ENCODE measurements at places on chromosomes 7 and 10.
A peak's percentile ranks its signal among the peaks of the same experiment; 100 is the strongest.

- no peak for DNase-seq
These were observed 50.2 kb upstream of the PODXL start for GRCh38 chr7:131606346-131607290.

GRCh38 chr10:86200867-86201266, 165.7 kb downstream of the GRID1 start:
- DNase-seq, result no peak

DNA sequence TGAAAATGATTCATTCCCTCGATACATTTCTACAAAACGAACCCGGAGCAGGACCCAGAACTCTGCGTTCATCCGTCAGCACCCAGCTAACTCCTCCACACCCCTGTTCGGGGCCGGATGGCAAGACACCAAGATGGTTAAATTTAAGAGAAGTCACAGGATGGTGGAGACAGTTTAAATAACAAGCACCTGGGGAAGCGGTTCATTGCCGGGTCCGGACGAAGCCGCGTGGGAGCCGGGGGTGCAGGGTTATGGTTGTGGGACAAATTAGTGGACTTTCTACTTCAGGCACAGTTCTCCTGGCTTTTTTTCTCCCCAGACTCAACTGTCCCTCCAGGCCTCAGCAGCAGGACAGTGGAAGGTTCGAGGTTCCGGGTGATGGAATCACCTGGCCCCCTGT, 45.4 kb downstream of the ASB13 start:
- DNase-seq, result no peak

GRCh38 chr10:42578019-42578418, 60.4 kb downstream of the ZNF33B start:
- DNase-seq, result no peak

DNA sequence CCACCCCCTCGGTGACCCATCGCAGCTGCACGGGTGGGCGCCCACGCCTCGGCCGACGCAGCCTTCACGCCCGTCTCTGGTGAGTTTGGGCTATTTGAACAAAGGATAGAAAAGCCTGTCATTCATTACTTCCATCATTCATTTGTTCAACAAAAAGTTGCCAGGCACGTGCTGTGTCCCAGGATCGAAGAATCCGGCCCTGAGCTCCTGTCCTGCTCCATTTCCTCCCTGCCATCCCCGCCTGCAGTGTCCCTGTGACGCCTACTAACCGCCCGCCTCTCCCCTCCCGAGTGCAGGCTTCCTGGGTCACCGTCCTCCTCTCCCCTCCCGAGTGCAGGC, 340.1 kb downstream of the WDR37 start:
- no peak for DNase-seq

DNA sequence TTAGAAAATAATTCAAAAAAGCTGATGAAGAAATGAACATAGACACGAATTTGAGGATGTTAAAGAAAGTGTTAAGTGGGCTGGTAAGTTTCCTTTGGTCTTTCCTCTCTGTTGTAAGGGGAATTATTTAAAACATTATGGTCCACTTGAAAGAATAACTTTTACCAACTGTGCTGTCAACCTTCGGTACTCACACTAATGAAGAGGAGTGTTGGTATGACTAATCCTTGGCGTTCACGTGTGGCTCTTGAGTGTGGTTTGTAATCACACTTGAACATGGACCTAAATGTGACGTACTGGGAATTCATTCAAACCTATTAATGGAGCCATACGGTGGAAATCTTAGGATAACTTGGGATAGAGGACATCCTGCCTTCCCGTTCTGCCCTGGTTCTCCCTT, 41.3 kb downstream of the TBXAS1 start:
- DNase-seq, result no peak

- DNase-seq, result no peak
These were observed 73.6 kb downstream of the ELFN1 start for GRCh38 chr7:1743481-1744230.

DNA sequence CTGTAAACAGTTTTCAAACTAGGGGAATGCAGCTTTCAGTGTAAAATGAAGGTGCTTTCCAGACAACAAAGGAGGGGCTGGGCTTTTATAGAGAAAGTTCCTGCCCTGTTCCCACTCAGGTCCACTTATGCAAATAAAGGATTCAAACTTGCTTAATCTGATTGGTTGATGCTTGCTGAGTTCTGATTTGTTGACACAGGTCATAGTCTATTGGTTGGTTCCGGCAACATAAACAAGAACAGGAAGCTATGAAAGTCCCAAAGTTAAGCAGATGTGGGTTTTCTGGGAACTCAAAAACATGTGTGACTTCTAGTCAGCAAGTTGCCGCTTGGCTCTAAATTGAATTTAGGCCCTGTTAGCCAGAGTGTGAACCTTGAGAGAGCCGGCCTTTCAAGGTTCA, 194.2 kb upstream of the SVIL start:
- no peak for DNase-seq

- DNase-seq, result no peak
These were observed 5.1 kb upstream of the TACC2 start for GRCh38 chr10:121983852-121984251.

GRCh38 chr10:35546824-35547225, 58.3 kb upstream of the GJD4 start:
- DNase-seq, result no peak

DNA sequence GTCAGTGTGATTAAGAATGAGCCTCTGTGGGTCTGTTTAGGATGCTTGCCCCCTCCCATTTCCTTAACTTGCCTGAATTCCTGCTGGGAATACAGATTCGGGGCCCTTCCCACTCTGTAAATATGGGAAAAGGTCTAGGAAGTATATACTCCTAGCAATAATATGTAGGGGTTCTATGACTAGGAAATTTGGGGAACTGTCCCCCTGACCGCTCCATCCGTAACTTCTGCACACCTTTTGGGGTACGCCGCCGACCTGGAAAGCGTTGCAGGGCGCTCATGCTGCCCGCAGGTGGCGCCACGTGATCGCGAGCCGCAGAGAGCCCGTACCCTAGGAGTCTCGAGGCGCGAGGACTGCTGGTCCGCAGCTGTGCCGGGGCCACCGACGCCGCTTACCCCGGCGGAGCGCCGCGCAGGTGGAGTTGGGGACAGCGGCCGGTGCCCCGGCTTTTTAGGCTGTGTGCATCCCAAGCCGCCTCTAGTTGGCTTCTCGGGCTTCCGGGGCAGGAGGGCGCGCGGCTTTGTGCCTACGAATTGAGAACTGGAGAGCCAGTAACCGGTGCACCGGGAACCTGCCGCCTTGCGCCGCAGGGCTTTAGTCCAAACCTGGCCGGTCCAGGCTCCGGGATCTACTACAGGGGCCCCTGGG, 656 bp upstream of the CNNM2 start:
- peak; percentile 86 for DNase-seq

DNA sequence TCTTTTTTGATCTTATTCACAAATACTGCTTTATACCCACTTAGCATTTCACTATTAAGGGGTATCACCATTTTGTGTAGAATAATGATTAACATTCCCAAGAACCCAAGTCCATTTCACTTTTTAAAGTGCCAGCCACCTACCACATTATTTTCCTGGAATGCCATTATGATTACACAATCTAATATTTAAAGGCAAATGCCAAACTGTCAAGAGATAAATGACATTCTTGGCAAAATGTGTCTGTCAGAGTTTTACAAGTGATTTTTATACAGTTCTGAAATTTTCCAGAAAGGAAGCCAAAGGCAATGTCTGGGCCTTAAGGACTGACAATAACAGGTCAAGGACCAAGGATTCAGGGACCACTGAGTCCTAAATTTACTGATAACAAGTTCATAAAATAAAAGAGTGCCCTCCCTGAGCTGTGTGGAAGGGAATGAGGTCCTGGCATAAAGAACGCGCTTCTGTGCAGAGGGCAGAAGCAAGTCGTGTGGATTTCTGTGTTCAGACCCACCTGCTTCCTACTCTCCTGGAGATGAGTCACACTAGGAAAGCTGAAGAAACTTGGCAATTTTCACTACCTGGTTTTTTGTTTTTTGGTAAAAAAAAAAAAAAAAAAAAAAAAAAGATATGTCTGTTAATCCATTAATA, 66.5 kb downstream of the UBE2H start:
- DNase-seq, result no peak

DNA sequence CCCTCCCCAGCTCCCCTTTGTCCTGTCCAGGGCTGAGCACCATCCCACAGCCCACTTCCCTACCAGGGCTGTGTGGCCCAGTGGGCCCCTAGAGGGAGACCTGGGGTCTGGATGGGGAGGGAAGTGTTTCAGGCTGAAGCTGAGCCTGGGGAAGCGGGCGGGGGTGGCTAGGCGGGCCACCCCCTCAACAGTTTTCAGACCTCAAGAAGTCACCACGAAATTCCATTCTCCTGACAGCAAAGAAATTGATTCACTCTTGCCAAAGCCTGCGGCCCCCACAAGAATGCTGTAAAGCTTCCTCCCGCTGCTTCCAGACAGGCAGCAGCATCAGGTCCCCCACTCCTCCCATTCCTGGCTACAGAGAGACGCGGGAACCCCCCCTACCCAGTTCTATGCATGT, 2.5 kb upstream of the LFNG start:
- no peak for DNase-seq

DNA sequence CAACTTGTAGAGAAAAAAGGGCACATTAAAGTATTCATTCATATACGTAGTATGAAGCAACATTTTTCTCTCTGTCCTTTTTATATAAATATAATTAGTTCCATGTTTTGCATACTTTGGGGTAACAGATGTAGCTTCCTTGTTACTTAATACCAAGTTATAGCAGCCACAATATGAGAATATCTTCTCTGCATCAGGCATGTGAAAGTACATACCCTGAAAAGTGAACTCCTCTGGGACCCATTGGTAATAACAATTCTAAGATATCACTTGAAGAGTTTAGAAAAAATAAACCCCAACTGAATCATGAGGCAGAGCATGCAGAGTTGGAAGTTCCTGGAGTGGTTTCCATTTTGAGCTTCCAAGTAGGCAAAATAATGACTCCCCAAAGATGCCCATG, 2.4 kb upstream of the CRPPA start:
- DNase-seq, result no peak

DNA sequence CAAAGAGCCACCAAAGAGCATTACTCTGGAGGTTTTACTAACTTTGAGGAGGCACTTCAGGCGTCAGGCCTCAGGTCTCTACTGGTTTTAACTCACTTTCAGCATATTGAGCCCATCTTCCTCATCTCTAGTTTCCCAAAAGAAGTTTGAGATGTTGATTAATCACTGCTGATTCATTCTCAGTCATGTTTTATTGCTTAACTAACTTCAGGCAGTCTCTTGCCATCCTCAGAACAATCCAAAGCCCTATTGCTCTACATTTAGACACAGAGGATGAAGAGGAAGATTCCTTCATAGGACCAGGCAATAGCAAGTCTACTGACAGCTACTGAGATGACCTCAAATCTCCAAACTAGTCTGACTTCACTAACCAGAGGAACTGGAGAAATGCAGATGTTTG, 39.1 kb upstream of the BET1 start:
- DNase-seq, result no peak

DNA sequence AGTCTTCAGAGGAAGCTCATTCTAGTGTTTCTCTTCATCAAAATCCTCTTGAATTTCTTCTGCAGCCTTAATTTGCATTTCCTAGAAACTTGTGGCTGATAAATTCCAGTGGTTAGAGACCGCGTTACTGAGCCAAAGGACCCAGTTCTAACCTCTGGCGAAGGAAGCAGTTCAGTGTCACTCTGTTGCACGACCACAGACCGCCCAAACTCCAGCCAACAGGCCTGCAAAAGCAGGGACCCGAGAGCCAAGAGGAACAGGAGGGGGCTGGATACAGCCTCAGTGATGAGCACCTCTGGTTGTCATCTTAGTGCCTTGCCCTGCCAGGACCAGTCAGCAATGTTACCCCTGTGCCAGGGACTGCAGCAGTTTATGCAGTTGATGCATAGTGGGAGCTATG, 70.0 kb downstream of the AFAP1L2 start:
- DNase-seq, result no peak

DNA sequence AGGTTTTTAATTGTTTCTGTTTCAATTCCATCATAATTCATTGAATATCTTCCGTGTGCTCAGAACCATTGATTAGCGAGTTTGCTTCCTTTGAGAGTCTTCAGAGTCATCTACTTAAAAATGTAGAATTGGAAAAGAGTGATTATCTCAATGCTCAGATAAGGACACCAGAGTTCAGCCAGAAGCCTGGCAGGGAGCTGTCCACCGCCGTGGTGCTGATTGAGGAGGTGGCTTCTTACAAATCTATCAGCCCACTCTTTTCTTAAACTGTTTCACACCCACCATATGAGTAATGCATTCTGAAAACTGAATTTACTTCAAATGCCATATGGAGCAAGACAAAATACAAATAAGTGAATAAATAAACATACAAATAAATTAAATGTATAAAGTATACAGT, 79.3 kb downstream of the INSYN2A start:
- peak; percentile 57 for DNase-seq

DNA sequence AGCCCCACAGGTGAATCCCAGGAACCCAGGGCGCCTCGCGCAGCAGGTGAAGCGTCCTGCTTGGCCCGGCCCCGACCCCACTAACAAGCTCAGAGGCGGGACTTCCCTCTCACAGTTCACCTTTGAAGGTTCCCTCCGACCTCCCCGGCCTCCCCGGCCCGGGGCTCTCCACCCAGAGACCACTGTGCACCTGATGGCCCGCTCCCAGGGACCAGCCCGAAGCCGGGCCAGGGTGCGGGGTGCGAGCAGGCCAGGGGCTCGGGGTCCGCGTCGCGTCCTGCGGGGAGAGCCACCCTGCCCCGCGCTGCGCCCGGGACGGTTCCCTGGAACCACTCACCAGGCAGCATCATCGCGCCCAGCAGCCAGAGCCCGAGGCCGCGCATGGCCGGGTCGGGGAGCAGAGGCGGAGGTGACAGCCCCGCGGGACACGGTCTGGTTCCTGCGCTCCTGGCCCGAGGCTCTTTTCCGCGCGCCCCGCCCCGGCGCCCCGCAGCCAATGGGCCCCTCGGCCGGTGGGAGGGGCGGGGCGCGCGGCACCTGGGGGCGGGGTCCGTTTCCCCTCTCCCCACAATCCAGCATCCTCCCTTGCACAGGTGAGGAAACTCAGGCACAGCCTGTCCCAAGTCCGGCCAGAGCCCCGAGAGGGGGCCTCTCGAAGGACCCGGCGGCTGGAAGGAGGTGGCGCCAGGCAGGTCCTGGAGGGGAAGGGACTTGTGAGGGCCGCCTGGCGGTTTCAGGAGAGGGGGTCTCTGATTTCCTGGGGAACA, at the start of gene ADAM8:
ADAM8 (minus strand) TSS at position 434 of the 767 bp plus-strand sequence; CDS start at position 383, 51 bp downstream.
- DNase-seq, result no peak

DNA sequence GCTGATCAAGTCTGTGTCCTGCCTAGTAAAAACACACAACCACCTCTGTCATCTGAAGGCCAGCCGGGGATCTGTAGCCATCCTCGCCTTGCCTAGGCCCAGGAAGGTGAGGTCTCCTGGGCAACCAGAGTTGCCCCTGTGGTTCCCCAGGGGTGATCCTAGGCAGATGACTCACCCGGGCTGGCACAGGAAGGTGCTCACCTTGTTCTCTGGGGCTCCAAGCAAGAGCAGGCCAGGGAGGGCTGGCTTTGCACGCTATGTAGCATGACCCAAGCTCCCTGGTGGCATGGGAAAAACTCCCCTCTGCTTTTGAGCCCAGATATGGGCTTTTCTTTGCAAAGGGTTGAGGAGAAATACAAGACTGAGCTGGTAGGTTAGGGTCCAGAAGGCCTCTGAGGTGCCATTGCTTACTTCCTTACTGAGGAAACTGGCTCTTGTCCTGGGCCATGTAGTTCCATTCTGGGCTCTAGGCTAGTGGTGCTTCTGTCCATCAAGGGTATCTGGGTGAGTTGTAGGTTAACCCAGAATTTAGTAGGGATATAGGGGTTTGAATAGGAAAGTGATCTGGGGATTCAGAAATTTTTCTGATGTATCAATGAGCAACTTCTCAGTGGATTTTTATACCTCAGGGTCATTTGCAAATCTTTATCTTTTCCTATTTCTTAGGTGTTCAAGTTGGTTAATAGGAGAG, 112.0 kb downstream of the NT5C2 start:
- DNase-seq, result no peak

All from Kasumi-1 (cell line).